Activated naive CD4-positive, alpha-beta T cell treated with Interleukin-2 at 50 U/mL for 16 hours (primary cell): ENCODE measurements at places on chromosomes 11 and 22.

DNA sequence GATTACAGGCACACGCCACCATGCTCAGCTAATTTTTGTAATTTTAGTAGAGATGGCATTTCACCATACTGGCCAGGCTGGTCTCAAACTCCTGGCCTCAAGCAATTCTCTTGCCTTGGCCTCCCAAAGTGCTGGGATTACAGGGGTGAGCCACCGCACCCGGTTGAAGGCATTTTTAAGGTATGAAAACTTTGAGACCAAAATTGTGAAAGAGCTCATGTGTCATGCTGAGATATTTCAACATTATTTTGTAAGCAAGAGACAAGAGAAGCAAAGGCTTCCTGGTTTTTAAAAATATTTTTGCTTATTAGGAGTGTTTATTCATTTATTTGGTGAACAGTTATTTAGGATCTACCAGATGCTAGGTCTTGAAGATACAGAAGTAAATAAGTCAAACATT, 6.8 kb downstream of the NHERF4 start:
- DNase-seq, result no peak

DNA sequence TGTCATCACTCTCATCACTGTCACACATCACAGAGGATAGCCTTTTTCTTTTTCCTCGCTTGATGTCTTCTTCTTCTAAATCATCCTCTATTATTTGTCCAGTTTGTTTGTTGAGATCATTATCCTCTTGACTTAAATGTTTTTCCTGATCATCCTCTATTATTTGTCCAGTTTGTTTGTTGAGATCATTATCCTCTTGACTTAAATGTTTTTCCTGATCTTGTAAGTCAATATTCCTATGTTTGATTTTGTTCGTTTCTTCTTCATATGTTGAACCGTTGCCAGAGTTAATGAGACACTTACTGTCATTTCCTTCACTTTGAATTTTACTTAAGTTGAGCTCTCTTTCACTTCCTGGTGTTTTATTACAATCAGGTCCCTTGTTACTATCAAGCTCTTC, 5.6 kb downstream of the CCDC82 start:
- DNase-seq, result no peak

DNA sequence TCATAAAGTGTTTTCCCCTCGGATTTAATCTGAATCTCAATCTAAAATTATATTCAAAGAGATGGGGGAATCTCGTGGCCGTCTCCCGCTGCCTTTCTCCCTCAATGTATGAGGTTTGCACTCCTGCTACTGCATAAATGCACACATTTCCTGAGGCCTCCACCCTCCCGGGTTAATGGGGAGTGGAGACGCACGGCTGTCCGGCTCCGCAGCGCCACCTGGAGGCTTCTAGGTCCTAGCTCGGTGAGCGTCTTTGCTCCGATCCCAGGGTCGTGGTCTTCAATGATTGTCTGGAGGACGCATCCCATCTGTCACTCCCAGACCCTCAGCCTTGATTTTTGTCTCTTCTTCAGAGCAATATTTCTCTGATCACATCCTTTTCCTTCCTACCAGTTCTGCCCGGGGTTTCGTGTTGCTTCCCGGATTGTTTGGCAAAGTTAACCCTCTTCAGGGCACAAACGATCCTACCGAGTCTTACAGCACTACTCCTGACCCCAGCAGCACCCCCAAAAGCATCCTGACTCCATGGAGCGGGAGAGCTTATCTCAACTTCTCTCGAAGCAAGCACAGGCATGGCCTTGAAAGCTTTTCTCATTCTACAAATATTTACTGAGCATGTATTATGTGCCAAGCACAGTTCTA, at the start of gene LMO1:
TSS of gene LMO1 (minus strand) at position 110 of the 642 bp plus-strand sequence. CDS start 516 bp downstream, outside the sequence.
- DNase-seq, result peak; percentile 73

DNA sequence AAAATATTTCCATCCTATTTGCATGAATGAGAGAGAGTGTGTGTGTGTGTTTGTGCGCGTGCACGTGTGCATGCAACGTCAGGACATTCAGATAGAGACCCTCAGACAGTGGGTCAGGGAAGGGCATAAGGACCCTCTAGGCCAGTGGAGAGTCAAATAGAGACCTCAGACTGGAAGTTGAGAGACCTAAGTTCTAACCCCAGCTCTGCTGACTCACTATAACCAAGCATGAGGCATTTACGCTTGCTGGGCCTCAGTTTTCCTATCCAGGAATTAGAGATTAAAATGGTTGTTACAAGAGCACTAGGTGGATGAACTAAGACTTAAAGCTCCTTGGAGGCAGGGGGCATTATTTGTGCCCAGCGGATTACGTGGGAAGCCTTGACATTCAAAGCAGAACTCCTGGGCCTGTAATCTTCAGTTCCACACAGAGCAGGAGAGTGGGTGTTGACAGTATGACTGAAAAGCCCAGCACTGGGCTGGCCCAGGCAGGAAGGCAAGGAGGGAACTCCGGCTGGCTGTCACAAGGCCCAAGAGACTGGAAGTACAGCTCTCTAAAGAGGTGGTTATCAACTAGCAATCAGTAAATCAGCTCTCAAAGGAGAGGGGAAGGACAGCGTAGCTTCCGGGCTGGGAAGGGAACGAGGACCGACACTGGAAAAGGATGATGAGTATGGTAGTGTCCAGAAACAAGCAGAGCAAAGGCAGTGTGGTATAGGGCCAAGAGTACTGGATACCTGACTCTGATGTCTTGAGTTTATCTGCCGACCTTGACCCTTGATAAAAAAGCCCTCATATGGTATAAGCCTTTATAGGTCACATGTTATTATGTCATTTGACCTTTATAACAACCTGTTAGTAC, 9.2 kb downstream of the RHOG start:
- DNase-seq, result no peak
